ENCODE measurements at places on chromosomes 16 and 17.

DNA sequence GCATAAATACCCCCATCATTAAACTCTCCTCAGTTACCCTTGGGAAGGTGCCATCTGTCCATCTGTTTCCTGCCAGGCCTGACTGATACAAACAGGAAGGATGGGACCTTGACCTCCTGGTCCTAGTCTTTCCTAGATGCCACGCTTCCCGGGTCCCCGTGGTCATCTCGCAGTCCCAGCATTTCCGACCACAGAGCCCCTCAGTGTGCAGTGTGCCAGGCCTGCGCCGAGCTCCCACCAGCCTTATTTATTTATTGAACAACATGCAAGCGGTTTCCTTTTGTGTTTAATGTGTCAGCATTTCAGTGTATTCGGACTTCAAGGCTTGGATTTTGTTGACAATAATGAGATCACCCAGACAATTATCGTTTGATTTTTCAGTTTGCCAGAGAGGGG, 45.6 kb upstream of the NKD1 start:
- no peak for DNase-seq

GRCh38 chr17:27990100-27990499, 52.4 kb upstream of the NLK start:
- no peak for DNase-seq

GRCh38 chr16:35557731-35558130, 2098.3 kb downstream of the TP53TG3F start:
- no peak for DNase-seq

DNA sequence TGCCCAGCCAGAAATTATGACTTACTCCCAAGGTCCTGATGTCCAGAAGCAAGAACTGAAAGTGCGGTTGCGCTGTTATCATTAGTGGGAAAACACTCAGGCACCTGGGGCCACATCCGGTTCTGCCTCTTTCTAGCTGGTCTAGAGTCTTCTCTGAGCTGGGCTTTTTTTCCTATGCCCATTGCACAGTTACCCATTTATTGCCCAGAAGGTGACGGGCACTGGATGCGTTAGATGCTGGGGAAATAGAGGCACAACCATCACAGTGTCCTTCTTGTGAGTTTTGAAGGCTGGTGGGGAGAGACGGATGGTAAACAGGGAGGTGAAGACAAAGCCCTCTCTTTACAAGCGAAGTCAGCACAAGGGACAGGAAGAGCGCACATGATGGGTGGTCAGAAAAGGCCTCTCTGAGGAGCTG, 37.7 kb downstream of the PLCG2 start:
- DNase-seq, result no peak

DNA sequence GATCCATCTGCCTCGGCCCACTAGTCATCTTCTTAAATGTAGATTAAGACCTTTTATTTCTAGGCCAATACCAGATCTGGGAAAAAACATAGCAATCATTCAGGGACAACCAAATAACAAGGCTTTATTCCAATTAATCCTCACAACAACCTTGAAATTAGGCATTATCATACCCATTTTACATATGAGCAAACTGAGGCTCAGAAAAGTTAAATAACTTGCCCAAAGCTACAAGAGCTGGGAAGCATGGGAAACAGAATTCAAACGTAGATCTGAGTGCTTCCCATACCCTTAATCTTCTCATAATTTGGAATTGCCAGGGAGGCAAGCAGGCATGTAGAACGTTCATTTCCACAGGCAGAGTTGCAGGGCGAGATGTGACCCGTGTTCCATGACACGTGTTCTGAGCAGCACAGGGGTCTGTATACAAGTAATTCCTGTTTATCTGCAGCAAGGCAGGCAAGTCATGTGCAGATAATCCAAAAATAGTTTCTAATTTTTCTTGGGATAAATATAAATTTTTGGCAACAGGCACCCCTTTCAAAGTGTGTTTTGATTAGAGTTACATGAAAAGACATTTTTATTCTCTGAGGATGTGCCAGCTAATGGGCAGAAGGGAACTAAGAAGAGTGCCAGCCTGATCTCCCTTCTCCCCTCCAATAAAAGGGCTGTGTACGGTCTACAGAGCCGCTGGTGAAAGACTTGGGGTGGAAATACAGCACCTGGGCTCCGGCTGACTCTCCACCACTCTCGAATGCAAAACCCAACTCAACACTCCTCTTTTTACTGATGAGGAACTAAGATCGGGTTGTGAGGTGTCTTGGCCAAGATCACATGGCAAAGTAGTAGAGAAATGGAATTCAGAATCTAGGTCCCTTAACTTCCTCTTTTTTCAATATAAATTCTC, 27.7 kb upstream of the MYOCD start:
- DNase-seq, result no peak

Measured in ACHN (cell line).